Inflammatory macrophage treated with lipopolysaccharide for 4 hours (primary cell): ENCODE measurements at places on chromosomes 1 and 21.

- no peak for DNase-seq
Measured at GRCh38 chr21:38095220-38095619, 161.6 kb upstream of the KCNJ15 start.

DNA sequence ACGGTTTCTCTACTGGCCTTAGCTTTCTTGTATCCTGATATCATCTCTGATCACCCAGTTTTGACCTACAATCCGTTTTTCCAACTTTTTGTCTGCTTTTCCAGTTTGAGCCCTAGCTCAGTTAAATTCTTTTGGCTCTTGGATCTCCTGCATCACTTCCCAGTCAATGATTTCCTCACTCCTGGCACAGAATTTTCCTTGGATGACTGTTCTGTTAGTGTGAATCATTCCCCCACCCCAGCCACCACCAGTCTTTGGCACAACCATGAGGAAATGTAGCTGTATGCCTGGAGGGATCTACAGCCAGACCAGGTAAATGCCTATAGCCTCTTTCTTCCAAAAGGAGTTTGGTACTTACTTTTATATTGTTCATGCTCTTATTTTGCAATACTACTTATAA, 187.2 kb upstream of the PTGFR start:
- no peak for DNase-seq

DNA sequence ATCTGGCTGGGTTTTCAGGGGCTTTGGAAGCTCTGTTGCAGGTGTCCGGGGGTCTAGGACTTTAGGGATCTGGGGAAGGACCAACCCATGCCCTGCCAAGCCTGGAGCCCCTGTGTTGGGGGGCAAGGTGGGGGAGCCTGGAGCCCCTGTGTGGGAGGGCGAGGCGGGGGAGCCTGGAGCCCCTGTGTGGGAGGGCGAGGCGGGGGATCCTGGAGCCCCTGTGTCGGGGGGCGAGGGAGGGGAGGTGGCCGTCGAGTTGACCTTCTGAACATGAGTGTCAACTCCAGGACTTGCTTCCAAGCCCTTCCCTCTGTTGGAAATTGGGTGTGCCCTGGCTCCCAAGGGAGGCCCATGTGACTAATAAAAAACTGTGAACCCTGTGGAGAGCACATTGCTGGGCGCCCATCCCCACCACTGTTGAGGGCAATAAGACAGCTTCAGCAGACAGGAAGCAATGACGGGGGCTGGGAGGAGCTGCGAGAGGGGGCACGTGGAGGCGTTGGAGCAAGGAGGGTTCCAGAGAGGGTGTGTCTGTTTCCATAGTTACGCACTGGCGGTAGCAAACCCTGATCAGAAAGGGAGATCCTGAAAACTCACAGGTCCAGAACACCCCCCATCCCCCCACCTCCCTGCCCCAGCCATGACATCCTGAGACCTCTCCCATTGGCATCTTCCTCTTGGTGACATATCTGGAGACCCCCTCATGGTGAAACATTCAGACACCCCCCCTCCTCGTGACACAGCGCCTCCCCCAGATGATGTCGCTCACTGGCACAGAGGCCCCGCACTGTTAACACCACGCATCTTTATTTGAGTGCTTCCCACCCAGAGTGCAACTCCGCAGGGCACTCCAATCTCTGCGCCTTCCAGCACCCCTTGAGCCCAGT, 8.4 kb downstream of the MYBPH start:
- DNase-seq: no peak

DNA sequence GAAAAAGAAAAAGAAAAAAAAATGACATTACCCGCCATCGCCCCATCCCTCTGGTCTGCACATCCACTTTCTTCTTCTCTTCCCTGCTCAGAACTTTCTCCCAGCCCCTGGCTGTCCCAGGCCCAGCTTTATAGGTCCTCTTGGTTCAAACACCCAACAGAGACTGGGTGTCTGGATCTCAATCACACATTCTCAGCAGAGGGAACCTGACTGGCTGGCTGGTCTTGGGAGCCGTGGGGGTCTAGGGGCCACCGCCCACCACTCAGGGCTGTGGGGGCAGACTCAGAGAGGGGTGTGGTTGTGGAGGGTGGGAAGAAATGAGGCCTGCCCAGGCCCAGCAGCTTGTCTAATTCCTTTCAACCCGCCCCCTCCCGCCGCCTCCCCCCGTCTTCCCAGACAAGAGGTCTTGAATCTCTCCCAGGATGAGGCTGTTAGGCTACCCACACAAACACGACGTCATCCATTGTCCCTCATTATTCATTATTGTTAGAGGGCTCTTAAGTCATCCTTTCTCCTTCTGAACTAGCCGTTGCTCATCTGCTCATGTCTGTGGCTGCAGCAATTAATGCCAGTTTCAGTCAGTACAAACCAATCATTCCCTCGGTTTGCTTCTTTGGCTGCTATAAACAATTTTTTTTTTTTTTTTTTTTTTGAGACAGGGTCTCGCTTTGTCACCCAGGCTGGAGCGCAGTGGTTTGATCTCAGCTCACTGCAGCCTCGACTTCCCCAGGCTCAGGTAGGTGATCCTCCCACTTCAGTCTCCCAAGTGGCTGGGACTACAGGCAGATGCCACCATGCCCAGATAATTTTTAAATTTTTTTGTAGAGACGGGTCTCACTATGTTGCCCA, 40.6 kb upstream of the CLIC4 start:
- DNase-seq: peak; percentile 87

GRCh38 chr1:84259989-84260388, 41.5 kb upstream of the SAMD13 start:
- DNase-seq: no peak

DNA sequence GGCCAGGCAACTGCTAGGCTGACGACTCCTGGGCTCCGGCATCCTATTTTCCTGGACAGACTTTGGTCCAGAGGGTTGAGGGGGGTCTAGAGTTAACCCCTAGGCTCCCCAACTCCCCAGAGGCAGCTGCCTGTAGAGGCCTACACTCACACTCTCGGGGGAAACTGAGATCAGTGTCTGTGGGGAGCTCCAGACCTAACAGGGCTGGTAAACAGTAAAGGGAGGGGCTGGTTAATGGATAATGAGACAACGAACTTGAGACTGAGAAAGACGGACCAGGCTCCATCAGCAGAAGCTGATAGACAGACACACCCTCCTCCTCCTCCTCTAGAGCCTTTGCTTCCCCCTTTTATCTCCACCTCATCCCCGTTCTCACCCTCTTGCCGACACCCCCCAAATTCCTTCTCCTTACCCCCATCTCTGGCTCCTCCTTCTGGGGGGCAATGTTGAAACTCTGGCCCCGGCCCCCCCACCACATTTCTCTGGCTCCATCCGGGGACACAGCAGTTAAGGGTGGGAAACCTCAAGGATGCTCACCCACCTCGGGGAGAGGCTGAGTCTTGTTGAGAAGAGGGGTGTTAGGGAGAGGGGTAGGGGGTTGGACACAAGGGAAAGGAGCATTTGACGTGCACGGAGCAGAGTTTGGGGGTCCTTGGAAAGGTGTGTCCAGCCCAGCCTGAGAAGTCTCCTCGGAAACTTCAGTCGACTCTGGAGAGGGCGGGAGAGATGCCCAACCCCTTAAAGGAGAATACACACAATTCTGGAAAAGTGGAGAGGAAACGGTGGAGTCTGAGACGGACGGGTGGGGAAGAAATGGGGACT, at the start of gene MTMR11:
Gene MTMR11 (minus strand): TSS at position 710 of the 822 bp plus-strand sequence. CDS start 232 bp downstream, at position 478.
- DNase-seq: no peak

- DNase-seq: no peak
Measured at GRCh38 chr21:46037331-46038325, 56.1 kb downstream of the COL6A1 start.
